Body of pancreas (tissue), 4 donors: ENCODE measurements at places on chromosomes 13 and 19. TPM values are rescaled to one million over a fixed set of nuclear protein-coding genes. Genes with fewer than 3 reads are reported as not detected.

DNA sequence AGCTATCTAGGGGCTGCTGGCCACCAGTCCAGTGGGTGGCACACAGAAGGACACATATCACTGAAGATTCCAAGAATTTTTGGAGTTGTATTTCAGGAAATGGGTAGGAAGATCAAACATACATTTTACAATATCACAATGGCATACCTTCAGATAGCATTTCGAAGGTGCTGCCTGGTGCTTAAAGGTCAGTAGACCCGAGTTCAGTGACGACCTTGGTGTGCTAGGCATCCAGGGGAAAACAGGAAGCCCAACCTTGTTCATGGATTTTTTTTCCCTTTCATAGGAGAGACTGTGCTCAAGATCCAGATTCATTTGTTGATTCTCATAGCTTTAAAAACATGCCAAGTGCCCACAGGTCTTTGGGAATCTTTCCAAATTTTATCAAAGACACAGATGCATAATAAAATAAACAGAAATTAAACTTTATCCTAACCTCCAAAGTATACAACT, 51.0 kb upstream of the RCBTB2 start:
- no peaks in the 10 kb centered on the region for H3K27me3 ChIP-seq
- H3K36me3 ChIP-seq, result no peaks in the 10 kb centered on the region
- H3K27ac ChIP-seq, result no peak overlapping the region
- no peak overlapping the region for H3K4me3 ChIP-seq
- peaks cover 33% of the 10 kb centered on the region for H3K4me1 ChIP-seq
- DNase-seq, result no peak

DNA sequence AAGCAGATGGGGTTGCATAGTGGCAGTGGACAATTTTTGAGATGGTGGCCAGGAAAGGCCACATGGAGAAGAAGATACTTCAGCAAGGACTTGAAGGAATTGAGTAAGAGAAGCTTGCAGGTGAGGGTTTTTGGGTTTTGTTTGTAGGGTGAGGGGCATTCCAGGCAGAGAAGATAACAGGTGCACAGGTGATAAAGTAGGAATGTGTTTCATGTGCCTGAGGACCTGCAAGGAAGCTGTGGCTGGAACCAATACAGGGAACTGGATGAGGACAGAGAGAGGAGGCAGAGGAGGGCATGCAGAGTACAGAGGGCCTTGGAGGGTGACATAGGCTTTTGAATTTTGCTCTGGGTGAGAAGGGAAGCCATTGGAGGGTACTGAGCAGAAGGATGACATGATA, 314.5 kb downstream of the KLF12 start:
- H3K27ac ChIP-seq, result no peak overlapping the region
- H3K4me1 ChIP-seq, result no peaks in the 10 kb centered on the region
- H3K4me3 ChIP-seq, result no peak overlapping the region
- no peaks in the 10 kb centered on the region for H3K27me3 ChIP-seq
- H3K36me3 ChIP-seq, result no peaks in the 10 kb centered on the region
- DNase-seq, result no peak

Gene JSRP1
- total RNA-seq, result not detected

Gene ZNF841
- total RNA-seq, result 80.4 TPM

- H3K27ac ChIP-seq, result no peak overlapping the region
- DNase-seq, result peak; percentile 29
- H3K36me3 ChIP-seq, result no peaks in the 10 kb centered on the region
- peaks cover 14% of the 10 kb centered on the region for H3K4me1 ChIP-seq
Measured at GRCh38 chr19:41998246-41999020, 4.4 kb upstream of the ATP1A3 start.

DNA sequence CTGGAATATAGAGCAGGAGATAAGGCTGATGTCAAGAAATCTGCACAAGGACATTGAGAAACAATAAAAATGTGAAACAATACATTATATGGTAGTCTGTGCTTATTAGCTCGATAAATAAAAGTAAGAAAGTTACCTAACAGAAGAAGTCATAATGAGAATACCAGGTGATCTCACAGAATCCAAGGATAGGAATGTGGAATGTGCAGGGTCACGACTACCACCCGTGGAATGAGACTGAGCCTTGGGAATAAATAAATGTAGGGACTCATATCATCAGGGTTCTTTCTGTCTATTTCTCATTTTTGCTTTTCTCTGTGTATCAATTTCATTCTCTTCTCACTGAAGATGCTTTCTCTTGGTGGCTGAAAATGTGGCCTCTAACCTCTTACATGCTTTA, 26.0 kb upstream of the KBTBD7 start:
- peaks cover 4% of the 10 kb centered on the region for H3K4me1 ChIP-seq
- no peak overlapping the region for H3K4me3 ChIP-seq
- DNase-seq, result no peak
- no peak overlapping the region for H3K27ac ChIP-seq

Gene PALM
- total RNA-seq, result 32.6 TPM

DNA sequence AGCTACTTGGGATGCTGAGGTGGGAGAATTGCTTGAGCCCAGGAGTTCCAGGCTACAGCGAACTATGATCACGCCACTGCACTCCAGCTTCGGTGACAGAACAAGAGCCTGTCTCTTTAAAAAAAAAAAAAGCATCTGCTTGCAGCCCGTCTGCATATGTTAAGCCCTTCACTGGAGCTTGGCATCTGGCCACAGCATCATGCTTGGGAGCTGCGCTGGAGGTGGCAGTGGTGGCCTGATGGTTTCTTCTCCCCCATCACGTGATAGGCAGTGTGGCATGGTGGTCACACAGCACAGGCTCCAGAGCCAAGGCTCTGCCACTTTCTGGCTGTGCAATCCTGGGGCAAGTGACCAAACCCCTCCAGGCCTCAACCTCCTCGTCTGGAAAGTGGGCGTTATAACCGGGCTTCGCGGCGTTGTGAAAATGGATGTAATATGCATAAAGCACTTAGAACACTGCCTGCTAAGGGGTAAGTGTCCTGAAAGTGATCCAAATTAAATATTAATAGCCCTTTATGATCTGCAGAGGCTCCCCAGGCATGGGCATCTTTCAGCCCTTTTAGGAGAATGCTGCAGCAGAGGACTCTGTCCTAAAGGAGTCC, 24.4 kb downstream of the MARK4 start:
- no peak overlapping the region for H3K4me3 ChIP-seq
- no peak overlapping the region for H3K27ac ChIP-seq
- H3K27me3 ChIP-seq, result no peaks in the 10 kb centered on the region
- no peak for DNase-seq
- H3K36me3 ChIP-seq, result no peaks in the 10 kb centered on the region
